PC-3 (cell line): ENCODE measurements at places on chromosomes 11 and 22. TPM values are rescaled to one million over a fixed set of nuclear protein-coding genes. Genes with fewer than 3 reads are reported as not detected.

OR51F1 gene
- not detected in 2 replicates for total RNA-seq

HEPHL1 gene
- total RNA-seq: 3.3 and 4.4 TPM in 2 replicates

- no peak for DNase-seq
Measured at GRCh38 chr11:115974703-115975102, 470.5 kb upstream of the CADM1 start.

DNA sequence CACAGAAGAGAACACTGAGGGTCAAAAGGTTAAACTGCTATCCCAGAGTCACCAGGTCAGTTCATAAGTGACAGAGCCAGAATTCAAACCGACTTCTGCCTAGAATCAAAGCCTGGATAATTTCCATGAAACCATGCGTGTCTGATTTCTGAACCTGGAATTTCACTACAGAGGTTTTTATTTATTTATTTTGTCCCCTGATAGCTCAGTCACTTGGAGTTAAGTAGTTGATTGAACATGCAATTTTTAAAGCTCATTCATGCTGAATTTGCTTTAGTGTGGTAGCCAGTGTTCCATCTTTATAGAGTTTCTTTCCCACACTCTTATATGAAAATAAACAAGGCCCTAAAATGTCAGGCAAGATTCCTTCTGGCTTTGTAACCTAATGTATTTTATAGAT lies 93.2 kb downstream of the NAV2 start:
- DNase-seq: no peak

DNA sequence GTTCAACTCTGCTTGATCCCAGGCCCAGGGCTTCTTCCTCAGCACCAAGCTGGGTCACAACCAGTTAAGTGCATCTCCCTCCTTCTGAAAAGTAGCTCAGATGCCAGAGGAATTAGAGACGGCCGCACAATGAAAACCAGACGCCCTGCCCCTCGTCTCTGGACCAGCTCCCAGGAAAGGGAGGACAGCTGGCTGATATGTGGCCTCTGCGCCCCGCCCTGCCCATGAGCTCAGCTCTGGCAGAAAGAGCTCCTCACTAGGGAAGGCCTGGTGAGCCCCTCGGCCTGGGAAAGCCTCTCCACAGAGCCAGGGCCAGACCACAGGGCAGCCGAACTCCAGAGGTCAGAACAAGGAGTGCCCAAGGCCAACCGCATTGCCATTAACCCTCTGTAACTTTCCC lies 18.1 kb upstream of the SCGB1A1 start:
- DNase-seq: no peak

GRCh38 chr11:2266586-2267305 lies 3.6 kb downstream of the ASCL2 start:
- no peak for DNase-seq

DNA sequence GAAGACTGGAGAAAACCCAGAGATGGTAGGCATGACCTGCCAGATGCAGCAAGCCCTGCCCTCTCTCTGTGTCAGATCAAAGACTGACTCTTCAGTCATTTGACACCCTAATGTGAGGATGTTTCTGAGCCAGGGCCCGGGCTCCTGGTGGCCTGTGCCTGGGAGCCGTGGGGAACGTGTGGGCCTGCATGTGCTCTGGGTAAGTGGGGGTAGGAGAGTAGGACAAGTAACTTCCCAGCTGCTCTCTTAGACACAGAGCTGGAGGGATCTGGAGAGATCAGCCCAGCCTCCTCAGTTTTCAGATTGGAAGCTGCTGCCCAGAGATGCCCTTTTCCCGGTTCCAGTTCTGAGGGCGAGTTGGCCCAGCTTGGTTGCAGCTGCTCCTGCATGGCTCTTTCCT lies 110.8 kb downstream of the TEAD1 start:
- no peak for DNase-seq

DNA sequence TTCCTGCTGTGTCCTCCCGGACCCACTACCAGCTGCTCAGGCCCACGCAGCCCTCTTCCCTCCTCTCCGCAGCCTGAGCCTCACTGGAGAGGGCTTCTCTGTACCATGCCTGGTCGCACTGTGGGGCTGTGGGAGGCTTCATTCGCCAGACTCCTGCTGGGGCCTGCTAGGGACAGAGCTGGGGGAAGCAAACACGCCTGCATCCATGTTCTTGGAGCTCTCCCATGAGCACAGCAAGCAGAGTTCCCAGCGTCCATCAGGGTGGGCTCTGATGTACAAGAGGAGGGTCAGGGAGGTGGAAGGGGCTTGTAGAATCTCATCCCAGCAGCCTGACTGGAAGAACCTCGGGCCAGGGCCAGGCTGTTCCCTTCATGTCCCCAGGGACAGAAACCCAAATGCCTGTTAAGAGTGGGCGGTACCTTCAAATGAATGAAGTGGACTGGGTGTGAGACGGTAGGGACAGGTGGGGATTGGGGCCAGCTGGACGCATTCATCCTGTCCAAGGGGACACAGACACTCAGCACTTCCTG lies 59.9 kb downstream of the MPPED1 start:
- no peak for DNase-seq

- no peak for DNase-seq
Measured at GRCh38 chr11:45341372-45341771, 55.2 kb upstream of the SYT13 start.
